Gastrocnemius medialis (tissue), 4 donors: ENCODE measurements at places on chromosomes 2 and 18. TPM values are rescaled to one million over a fixed set of nuclear protein-coding genes. Genes with fewer than 3 reads are reported as not detected.

Gene SPEG
- total RNA-seq = 104 TPM

DNA sequence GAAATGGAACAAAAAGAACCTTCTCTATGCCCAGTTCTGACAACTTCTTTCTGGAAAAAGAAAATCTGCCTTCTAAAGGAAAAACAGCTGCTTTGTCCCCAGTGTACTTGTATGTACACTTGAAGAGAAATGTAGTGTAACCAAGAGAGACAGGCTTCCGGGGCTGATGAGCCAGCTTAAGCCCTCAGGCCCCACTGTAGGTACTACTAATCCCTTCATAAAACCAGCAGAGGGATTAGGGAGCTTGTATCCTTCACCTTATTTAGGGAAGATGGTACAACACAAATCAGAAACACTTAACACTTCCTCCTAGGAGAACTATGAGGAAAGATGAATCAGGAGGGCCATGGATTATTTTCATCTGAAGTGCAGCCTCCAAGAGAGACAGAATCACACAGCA is 18.8 kb upstream of the SUCLG1 start:
- no peak overlapping the region for H3K4me3 ChIP-seq
- H3K27me3 ChIP-seq = no peaks in the 10 kb centered on the region
- DNase-seq = no peak
- no peaks in the 10 kb centered on the region for H3K36me3 ChIP-seq
- no peaks in the 10 kb centered on the region for H3K4me1 ChIP-seq

DNA sequence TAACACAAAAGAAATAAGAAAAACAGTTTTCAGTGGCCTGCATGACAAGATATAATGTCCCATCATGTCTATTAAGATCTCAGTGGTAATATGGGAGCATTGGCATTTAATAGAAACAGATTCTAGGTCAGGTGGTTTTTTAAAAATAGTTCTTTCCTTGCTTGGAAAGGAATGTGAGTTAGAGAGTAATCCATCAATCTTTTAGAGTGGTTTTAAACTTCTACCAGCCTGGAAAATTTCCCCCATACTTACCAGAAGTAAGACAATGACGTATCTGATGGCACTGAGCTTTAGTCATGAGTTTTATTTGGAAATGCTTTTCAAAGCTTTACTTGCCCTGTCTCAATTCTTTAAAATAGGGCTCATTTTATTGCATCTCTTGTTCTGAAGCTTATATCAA is 441.7 kb upstream of the SMIM21 start:
- no peak overlapping the region for H3K4me3 ChIP-seq
- DNase-seq = no peak
- no peaks in the 10 kb centered on the region for H3K36me3 ChIP-seq
- no peaks in the 10 kb centered on the region for H3K4me1 ChIP-seq

- no peak overlapping the region for H3K27ac ChIP-seq
- H3K4me3 ChIP-seq = no peak overlapping the region
- DNase-seq = no peak
- no peaks in the 10 kb centered on the region for H3K36me3 ChIP-seq
Measured at GRCh38 chr2:109059474-109060165, 69.4 kb upstream of the SH3RF3 start.

- H3K4me3 ChIP-seq = no peak overlapping the region
- H3K36me3 ChIP-seq = no peaks in the 10 kb centered on the region
- H3K4me1 ChIP-seq = no peaks in the 10 kb centered on the region
- H3K27me3 ChIP-seq = no peaks in the 10 kb centered on the region
- no peak overlapping the region for H3K27ac ChIP-seq
Measured at GRCh38 chr18:73839441-73839840, 308.2 kb downstream of the FBXO15 start.
